ENCODE measurements at places on chromosomes 7 and 10.

GRCh38 chr10:14271621-14272020 is 59.1 kb downstream of the FRMD4A start:
- DNase-seq: no peak

DNA sequence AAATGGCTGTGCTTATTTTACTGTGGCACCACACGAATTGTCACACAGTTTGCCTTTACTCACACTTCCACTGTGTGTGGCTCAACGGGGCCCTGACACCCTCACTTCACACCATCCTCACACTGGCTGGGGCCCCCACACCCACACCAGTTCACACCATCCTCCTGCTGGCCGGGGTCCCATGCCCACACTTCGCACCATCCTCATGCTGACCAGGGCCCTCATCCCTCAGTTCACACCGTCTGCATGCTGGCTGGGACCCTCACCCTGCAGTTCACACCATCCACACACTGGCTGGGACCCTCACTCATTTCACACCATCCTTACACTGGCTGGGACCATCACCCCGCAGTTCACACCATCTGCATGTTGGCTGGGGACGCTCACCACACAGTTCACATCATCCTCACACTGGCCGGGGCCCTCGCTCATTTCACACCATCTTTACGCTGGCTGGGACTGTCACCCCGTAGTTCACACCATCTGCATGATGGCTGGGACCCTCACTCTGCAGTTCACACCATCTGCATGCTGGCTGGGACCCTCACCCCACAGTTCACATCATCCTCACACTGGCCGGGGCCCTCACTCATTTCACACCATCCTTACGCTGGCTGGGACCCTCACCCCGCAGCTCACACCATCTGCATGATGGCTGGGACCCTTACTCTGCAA is 36.0 kb downstream of the BRI3 start:
- DNase-seq: no peak

DNA sequence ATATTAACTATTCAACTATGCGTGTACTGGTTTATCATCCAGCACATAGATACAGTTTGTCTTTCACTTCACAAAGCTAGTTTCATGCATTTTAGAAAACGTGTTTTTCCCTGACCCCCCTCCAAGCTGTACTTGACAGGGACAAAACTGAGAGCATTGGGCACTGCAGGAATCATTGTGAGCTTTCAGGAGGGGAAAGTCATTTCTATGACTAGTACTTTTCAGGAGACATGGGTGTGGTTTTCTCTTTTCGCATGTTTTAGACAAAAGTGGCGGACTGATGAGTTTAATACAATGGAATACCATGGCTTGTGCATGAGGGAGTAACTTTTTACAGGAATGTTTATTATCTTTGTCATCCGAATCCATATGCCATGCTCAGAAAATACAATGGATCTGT is 42.7 kb downstream of the NRG3 start:
- no peak for DNase-seq

DNA sequence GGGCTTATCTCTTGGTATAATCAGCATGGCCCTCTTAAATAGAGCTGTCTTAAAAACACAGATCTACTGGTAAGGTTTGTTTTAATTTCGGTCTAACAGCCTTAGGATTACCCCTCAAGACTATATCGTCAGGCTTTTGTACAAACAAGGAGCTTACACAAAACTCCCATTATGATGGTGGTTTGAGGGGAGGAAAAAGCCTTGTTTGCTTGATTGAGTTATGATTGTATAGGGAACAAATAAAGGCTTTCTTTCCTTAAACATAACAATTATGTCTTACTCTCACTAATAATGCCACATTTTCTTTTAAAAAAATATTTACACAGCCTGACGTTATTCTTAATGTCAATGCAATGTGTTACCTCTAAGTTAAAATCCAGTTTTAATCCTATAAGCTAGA is 188.8 kb upstream of the TCF7L2 start:
- DNase-seq: no peak

DNA sequence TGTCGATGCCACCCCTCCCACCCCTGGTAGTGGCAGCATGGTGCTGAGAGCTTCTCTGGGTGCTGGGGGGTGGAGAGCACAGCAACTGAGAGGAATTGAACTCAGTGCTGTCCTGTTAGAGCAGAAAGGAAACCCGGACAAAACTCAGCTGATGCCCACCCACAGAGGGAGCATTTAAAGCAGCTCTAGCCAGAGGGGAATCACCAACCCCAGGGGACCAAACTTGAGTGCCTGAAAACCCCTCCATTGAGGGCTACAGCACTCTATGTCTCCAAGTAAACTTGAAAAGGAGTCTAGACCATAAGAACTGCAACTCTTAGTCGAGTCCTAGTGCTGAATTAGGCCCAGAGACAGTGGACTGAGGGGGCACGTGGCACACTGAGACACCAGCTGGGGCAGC is 16.8 kb upstream of the FOXI2 start:
- no peak for DNase-seq

DNA sequence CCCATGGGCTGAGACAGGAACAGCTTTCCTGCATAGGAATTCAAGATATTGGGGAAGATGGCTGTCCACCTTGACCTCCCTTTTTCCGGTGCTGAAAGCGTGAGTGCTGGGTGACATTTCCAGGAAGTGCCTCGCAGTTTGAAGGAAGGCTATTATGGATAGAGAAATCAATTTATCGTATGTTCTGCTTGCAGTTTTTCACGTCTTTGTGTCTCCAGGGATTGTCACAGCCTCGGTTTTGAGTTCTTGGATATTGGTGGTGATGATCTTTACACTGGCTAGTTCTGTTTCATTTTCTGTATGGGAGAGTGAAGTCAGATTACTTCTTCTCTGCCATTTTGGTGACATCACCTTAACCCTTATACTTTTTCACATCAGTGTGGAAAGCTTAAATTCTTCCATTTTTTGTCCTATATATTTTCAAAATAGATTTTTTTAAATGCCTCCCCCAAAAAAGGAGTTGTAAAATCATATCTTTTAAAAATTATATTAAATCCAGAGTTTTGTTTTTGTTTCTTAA is 102.5 kb upstream of the APBB1IP start:
- DNase-seq: peak; percentile 16

- DNase-seq: no peak
Observed at GRCh38 chr10:126595160-126595559, 75.3 kb downstream of the C10orf90 start.

DNA sequence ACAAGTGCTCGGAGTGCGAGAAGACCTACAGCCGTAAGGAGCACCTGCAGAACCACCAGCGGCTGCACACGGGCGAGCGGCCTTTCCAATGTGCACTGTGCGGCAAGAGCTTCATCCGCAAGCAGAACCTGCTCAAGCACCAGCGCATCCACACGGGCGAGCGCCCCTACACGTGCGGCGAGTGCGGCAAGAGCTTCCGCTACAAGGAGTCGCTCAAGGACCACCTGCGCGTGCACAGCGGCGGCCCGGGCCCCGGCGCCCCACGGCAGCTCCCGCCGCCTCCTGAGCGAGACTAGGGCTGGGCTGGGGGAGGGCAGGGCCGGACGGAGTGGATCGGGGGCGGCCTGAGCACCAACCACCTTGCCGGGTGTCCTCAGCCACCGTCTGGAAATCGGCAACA is 15.1 kb upstream of the ZNF212 start:
- no peak for DNase-seq

GRCh38 chr10:79025199-79025832 is 43.5 kb upstream of the ZMIZ1 start:
- no peak for DNase-seq

GRCh38 chr7:94374721-94375566 is 19.8 kb upstream of the COL1A2 start:
- no peak for DNase-seq

DNA sequence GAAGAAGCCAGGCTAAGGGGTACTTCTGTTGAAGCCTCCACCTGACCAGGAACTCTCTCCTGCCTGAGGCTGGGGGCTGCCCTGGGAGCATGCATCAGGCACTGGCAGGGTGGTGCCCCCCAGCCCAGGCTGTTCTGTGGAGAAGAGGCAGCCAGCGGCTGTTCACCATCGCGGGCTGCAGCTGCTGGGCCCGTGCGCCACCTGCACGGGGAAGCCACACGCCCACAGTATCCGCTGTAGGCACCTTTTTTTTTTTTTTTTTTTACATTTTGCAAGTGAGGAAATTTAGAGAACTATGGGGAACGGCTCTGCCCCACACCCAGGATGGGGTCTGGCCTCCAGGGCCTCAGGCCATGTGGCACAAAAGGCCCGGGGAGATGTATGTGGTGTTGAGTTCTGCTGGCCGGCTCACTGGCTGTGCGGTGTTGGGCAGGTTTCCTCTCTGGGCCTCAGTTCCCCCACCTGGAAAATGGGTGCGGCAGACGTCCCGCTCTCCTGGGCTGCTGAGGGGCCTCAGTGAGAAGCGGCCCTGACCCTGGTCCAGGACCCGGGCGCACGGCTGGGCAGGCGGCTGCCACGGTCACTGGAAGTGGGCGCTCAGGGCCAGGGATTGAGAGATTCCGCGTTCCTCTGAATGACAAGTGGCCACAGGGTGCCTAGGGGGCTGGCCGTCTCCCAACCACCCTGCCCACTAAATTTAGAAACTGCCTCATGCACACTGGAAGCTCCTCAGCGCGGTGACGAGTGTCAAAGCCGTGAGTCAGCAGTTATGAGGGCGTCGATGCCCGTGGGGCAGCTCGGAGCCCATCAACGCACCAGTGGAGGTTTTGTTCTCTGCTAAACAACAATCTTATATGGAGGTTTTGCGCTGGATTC is 8.8 kb upstream of the INTS1 start:
- peak; percentile 57 for DNase-seq

DNA sequence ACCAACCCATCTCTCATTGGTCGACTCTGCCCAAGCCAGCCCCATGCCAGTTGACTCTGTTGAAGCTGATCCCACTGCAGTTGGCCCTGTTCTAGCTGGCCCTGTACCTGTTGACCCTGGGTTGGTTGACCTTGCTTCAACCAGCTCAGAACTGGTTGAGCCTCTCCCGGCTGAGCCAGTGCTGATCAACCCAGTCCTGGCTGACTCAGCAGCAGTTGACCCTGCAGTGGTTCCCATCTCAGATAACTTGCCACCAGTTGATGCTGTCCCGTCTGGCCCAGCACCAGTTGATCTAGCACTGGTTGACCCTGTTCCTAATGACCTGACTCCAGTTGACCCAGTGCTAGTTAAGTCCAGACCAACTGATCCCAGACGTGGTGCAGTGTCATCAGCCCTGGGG is 7.4 kb downstream of the PPRC1 start:
- DNase-seq: no peak

GRCh38 chr7:4006687-4007086 is 675.4 kb upstream of the FOXK1 start:
- no peak for DNase-seq

DNA sequence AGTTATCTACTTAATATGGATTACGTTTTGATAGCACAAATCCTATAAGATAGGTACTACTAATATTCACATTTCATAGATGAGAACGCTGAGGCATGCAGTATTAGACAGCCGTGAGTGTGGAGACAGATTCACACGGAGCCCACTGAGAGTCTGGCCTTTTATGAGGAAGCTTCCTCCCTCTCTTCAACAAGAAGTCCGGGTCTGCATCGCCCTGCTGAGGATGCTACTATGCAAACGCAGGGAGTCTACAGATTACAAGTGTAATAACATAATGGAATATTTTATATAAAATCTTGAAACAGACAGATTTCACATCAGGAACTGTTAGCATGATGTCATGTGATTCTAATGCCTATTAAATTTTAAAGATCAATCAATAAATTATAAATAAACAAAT is 255.9 kb upstream of the GLI3 start:
- no peak for DNase-seq

DNA sequence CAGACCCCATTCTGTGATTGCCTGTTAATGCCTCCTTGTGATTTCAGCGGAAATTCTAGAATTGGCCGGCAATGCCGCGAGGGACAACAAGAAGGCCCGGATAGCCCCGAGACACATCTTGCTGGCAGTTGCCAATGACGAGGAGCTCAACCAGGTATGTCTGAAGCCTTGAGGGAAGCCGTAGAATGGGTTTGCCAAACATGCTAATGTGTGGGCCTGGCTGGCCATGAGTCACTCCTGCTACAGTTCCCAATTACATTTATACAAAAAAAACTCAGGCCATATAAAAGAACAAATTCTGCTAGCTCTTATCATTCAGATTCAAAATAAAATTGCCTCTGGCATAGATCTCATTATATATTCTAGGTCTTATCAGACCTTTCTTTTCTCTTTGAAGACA is 37.4 kb downstream of the MACROH2A2 start:
- DNase-seq: no peak

GRCh38 chr7:30136117-30136731 is 1.4 kb downstream of the MTURN start:
- DNase-seq: no peak
